HuH-7.5 (cell line): ENCODE measurements at places on chromosomes 7 and 10.

DNA sequence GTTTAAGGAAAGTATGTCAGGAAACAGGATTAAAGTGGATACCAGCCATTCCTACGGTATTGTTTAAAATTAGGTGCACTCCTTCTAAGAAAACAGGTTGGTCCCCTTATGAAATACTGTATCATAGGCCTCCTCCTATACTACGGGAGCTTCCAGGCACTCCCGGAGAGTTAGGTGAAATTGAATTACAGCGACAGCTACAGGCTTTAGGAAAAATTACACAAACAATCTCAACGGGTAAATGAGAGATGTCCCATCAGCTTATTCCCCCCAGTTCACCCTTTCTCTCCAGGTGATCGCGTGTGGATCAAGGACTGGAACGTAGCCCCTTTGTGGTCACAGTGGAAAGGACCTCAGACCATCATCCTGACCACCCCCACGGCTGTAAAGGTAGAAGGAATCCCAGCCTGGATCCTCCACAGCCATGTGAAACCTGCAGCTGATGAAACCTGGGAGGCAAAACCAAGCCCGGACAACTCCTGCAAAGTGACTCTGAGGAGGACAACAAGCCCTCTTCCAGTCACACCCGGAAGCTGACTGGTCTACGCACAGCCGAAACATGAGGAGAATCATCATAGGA lies 25.1 kb upstream of the GHITM start:
- DNase-seq, result no peak

DNA sequence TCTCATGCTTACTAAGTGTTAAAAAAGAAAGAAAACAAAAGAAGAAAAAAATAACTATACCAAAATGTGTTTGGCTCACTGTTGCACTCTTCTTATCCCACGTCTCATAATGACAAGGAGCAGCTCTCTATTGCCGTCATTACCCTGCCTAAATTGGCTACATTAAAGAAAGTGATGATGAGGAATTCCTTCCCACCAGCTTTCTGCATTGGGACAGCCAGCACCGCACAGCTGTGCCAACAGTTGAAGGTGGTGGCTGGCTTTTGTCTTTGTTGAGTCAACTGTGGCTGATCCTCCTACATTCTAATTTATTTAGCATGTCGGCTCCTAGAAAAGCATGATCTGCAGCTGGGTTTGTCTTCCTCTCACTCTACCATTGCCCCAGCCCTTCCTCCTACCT lies 751.8 kb downstream of the KCNMA1 start:
- DNase-seq, result no peak

- DNase-seq, result no peak
Measured at GRCh38 chr10:78875932-78876331, 192.8 kb upstream of the ZMIZ1 start.

GRCh38 chr7:2108071-2108455 lies 124.7 kb downstream of the MAD1L1 start:
- DNase-seq, result no peak

GRCh38 chr7:130910949-130911944 lies 177.2 kb upstream of the KLF14 start:
- no peak for DNase-seq

DNA sequence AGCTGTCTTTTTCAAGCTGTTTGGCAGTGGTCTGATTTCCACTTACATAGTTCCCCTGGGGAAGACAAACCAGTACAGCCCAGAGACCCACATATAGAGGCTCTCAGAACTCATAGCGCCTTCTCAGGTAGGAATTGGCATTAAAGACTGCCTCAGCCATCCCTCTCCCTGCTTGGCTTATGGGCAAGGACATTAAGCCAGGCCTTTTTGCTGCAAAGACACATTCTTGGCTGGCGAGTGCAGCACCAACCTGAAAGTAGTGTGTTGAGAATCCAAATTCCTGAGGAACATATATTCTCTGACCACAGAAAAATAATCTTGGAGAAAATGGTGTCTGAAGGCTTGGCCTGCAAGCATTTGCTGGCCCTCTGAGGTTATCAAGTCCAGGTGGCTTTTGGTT lies 39.2 kb upstream of the HPS1 start:
- no peak for DNase-seq

DNA sequence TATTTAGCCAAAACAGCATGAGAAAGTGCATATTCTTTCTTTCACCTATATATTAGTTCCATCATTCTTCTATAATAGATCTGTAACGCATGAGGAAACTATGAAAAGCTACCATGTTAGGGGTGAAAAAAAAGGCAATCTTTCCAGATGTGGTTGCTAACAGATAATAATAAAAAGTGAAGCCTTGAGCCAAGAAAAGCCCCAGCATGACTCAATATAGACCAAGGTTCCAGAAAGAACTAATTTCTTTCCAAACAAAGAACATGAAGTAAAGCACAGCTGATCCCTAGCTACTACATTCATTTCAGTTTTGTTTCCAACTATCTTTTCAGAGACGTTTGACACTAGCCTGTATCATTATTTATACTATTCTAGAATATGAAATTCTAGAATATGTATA lies 16.4 kb downstream of the ARL4A start:
- DNase-seq, result no peak

DNA sequence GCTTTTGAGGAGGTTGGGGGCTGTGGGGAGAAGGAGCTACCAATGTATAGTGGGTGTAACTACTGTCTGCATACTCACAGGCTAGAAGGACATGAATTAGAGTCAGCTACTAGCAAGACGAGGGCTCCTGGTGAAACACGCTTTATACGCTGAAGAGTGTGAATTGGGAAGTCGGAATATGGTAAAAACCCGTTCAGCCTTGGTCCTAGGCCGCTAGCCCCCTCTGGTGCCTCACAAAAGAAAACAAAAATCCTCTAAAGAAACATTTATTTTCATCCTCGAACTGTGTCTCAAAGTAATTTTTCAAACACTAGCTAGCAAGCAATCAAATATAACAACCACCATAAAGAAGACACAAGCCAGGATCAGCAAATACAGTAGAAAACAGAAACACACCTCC lies 338.1 kb upstream of the SEMA3C start:
- DNase-seq, result no peak

DNA sequence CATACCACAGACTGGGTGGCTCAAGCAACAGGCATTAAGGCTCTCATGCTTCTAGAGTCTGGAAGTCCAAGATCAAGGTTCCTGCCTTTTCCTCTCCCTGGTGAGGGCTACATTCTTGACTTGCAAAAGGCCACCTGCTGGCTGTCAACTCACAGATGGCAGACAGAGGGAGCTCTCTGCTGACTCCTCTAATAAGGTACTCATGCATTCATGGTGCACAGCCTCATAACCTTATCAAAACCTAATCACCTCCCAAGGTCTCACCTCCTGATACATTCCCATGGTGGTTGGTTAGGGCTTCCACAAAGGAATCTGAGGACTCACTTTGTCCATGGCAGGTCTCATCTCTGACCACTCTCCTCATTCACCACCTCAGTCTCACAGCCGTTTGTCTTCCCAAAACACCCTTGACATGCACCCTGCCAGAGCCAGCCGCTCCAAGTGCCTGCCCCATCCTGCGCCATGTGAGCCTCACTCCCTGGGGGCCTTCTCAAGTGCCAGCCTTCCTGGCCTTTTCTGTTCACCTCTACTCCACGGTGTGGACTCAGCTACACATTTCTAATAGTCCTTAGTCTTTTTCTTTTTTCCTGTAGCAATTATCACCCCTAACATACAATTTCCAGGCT lies 400.3 kb upstream of the ADARB2 start:
- DNase-seq, result no peak

GRCh38 chr10:110267276-110267675 lies 37.4 kb downstream of the SMNDC1 start:
- DNase-seq, result no peak

- DNase-seq, result no peak
Measured at GRCh38 chr7:44275146-44275545, 50.2 kb downstream of the CAMK2B start.

GRCh38 chr10:1142596-1142995 lies 86.4 kb downstream of the WDR37 start:
- no peak for DNase-seq

DNA sequence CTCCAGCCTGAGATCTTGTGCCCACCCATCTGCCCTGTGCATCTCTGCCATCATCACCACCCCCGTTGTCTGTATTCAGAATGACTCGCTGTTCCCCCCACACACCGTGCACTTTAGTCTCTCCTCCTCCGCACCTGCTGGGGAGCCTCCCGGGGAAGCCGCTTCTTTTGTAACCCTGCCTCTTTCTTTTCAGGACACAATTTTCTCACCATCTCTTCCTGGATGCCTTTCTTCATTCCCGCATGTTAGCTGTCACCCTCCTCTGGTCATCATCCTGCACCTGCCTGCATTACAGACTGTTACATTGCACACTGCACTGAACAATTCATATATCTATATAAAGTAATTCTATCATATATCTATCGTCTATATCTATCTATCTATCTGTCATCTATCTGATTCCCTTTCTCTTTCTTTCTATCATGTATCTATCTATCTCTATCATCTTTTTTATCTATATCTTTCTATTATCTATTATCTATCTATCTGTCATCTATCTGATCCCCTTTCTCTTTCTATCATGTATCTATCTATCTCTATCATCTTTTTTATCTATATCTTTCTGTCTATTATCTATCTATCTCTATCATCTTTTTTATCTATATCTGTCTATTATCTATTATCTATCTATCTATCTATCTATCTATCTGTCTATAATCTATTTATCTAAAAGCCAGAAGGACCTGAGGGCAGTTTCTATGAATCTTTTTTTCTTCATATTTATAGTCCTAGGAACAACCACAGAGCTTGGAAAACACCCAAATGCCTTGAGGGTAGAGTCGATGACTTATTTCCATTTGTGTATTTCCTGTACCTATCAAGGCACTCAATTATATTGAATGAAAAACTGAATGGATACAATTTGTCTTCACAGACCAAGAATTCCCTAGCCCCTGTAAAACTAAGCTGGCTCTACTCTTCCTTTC lies 642.5 kb downstream of the ACTR3B start:
- no peak for DNase-seq

DNA sequence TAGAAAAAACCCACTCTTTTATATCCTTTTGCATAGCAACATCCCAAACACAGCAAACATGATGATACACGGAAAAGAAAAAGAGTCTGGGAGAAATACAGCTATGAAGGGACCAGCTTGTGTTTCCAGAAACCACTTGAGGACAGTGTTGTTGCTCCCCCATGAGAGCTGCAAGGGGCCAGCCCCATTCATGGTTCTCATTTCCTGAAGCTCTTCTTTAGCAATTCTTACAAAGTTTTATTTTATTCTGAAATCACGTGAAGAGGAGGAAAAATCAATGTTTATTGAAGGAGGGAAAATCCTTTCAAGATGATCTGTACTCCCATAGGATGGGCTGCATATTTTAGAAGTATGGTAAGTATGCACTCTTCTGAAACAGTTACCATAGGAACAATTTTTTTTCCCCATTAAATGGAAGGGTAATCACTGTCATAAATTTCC lies 17.5 kb upstream of the PRTFDC1 start:
- DNase-seq, result no peak

GRCh38 chr7:94276795-94277194 lies 117.9 kb upstream of the COL1A2 start:
- DNase-seq, result no peak

DNA sequence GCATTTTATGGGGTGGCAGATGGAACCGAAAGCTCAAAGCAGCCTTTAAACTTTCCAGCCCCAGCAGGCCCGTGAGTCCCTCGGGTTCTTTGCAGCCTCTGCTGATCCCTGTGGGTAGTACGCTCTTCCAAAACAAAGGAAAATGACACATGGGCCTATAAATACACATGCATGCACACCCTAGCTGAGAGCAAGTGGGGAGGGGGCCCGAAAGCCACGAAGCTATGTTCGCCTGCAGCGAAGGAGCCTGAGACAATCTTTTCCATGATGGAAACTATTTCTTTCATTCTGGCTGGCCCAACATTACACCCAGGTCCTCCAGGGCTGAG lies 32.2 kb downstream of the CALML5 start:
- DNase-seq, result no peak

DNA sequence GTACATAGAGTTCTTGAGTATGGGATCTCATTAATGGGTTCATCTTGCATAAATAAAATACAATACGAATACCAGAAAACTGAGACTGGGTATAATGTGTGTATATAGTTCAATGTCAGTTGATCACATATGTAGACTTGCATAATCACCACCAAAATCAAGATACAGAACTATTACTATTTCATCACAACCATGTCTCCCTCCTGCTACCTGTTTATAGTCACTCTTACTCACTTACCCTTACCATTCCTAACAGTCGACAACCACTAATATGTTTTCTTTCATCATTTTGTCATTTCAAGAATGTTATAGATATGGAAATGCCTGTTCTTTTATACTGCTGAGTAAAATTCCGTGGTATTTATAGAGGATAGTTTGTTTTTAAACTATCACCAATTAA lies 416.1 kb upstream of the CNTNAP2 start:
- DNase-seq, result no peak

DNA sequence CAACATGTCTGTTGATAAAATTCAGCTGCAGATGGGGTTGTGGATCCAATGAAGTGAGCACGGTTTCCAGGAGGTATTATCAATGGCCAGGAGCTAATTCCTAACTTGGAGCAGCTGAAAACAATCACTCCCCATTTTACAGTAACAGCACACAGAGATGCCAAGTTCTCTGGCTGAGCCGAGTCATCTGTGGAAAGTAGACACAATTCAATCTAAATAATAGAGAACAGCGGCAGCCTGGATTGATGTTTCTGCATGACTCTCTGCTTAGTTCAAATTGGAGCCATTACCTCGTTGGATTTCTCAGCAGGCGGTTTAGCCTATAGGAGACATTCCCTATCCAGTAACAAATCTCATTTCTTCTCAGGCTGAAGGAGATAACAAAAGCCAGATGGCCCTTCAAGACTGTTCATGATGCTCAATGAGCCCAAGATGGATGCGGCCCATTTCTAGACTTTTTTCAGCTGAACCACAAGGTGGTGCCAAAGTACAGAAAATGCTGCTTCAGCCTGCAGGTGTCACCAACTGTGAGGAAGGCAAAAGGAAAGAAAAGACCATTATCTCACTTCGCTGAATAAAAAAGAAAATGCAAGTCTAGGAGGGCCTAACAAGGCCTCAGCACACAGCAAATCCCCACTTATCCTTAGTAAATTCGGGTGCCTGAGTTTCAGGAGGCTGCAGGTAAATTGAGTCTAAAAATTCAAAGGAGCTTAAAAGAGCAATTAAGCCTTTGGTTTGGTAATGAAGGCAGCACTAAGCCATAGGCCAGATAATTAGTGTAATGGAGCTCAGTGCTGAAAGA lies 83.7 kb downstream of the SLC16A9 start:
- peak; percentile 31 for DNase-seq

- peak; percentile 31 for DNase-seq
Measured at GRCh38 chr10:86592413-86592812, 61.9 kb upstream of the OPN4 start.
